Psoas muscle (tissue), 8 donors: ENCODE measurements at places on chromosomes 3 and 15. TPM values are rescaled to one million over a fixed set of nuclear protein-coding genes. Genes with fewer than 3 reads are reported as not detected.

Gene EHD4
- total RNA-seq, result 6.1 TPM

Gene SLC12A1
- total RNA-seq, result not detected

Gene PRSS50
- not detected for total RNA-seq

Gene ZNF148
- 27.9 TPM for total RNA-seq

Gene PARP3
- total RNA-seq, result 15.8 TPM

Gene ITIH1
- total RNA-seq, result not detected

Gene KLHL6
- 0.50 TPM for total RNA-seq
